ENCODE measurements at places on chromosomes 7 and 10.

DNA sequence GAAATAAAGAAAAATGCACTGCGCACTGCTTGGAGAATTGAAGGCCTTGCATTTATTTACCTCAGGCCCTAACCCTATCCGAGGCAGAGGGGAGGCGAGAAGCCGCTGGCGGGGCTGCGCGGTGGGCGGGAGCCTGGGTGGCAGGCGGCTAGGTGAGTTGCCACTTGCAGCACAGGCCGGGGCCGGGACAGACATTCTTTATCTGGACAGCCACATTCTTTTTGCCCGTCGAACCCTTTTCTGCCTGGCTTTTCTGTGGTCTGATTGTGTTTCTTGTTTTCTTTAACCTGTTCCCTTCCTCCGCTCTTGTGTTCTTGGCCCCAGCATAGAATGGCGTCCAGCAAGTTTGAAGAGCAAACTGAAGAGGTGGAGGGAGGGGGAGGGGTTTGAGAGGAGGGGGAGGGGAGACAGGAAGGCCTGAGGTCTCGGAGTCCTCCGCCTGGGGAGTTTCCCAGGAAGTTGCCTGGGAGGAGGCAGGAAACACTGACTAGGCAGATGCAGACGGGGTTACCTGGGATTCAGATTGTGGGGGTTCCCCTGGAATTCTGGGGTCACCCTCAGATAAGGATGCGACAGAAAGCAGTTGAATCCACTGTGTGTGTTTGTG is 5.1 kb downstream of the SHH start:
- no peak for DNase-seq

DNA sequence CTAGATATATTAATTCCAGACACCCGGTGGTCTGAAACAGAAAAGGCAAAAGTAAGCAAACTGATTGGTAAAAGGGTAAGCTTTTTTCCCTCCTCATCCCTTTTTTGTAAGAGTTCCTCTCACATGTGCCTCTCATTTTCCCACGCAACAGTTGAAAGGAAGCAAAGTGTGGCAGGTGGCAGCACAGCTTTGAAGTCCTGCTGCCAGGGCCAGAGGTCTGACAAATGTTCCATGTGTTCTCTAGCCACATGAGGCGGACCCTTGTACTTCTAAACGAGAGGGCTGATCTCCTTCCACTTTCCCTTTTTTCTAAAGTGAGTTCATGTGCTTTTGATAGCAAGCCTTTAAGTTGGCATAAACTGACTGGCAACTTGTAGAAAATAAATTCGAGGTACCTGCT is 217.5 kb downstream of the POLR1F start:
- DNase-seq: no peak

- DNase-seq: peak; percentile 16
Measured at GRCh38 chr10:12579954-12580858, 230.9 kb downstream of the CAMK1D start.

DNA sequence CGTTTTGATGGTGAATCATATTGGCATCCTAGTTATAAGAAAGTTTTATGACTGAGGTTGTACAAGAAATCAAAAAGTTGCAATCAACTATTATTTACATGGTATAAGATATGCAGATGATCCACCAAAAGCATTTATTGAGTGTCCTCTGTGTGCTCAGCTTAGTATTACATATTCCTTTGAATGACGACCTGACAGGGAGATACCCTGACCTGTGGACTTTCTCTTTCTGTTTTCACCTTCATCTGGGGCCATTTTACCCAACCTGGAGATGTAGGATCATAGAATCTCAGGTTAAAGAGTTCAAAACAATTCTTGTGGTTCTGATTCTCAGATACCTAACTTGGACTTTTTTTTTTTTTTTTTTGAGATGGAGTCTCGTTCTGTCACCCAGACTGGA is 269.1 kb upstream of the SORCS1 start:
- no peak for DNase-seq

- peak; percentile 18 for DNase-seq
Measured at GRCh38 chr10:44370731-44371248, 14.1 kb downstream of the CXCL12 start.

DNA sequence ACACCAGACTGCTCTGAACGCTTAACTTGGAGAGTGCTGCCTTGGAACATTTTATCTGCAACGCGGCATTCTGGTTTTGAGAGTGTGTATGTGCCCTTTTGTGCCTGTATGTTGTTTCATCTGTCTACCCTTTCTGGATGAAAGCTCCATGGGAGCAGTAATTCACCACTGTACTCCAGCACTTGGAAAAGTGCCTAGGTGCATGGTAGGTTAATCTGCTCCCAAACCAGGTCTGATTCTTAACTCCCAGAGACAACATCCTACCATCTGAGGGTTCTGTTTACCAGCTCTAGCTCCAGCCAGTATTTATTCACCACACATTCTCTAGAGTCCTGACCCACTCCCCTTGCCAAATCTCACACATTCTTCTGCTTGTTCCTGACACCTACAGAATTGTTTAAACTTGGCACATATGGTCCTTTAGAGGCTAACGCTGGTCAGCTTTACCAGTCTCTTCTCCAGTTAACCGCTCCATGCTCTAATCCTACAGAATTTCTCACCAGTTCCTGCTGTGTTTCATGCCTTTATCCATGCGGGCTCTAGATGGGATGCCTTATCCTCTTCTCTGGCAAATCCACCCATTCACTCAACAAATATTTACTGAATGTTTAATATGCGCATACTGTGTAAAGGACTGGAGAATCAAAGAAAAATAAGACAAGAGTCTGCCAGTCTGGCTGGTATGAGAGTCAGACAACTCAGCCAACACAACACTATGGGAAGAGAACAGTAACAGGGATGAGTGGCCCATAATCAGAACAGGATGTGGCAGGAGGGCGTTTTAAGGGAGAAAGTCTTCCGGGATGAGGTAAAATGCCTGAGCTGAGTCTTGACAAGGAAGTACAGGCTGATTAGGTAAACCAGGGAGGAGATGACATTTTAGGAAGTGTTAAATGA is 46.3 kb downstream of the MTPN start:
- DNase-seq: peak; percentile 83

DNA sequence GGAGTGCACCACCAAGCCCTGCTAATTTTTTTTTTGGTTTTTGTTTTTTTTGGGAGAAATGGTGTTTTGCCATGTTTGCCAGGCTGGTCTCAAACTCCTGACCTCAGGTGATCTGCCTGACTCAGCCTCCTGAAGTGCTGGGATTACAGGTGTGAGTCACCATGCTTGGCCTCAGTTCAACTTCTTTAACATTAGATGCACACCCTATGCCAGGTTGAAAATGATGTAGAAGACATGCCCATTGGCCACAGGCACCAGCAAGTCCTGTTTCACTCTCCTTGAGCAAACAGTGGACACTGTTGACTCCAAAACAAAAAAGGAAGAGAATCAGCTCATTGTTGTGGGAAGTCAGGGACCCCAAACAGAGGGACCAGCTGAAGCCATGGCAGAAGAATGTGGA is 1205.3 kb downstream of the REEP3 start:
- DNase-seq: no peak

DNA sequence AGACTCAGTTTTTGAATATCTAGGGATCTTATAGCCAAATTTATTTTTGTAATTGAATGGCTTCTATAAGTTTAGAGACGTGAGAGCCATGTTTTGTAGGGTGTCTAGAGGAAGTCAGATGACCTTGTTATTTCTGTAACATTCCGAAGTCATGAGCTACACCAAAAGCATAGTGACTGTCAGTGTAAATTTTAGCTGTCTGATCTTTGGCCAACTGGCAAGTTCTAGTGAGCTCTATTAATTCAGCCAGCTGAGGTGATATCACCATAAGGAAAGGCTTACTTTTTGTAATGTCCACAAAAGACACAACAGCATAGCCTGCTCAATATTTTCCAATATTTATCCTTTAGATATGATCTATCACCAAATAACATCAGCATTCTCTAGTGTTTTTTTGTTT is 9.9 kb upstream of the NT5C3A start:
- peak; percentile 78 for DNase-seq

DNA sequence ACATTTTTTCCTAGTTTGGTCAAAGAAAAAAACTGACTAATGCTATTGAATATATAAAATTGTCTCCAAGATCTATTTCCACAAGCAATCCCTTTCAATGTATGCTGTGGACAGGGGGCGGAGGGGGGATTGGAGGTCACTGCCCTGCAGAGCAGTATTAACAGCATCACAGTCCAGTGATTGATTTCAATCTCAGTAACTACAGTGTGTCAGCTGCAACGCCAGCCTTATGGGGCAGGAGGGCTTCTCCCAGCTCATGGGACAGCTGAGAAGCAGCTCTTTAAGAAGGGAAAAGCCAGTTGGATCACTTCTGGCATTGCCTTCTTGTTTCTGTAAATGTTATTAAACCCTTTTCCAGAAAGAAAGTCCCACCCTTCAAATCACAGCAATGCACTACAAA is 65.0 kb downstream of the RAPGEF5 start:
- no peak for DNase-seq

DNA sequence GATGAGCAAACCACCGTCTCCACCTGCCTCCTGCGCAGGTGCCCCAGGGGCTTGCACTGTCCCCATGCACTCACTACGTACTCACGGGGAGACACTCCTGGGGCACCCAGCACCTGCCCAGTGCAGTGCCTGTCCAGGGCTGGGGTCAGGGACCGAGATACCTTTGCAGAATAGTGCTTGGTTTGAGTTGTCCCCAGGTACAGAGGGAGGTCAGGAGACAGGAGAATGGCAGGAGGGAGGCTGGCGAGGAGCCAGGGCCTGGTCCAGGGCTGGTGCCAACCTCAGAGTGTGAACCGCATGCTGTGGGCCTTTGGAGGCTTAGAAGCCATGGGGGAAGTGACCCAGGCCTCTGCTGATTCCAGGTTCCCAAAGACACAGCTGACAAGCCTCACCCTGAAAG is 110.1 kb upstream of the GPR26 start:
- no peak for DNase-seq

DNA sequence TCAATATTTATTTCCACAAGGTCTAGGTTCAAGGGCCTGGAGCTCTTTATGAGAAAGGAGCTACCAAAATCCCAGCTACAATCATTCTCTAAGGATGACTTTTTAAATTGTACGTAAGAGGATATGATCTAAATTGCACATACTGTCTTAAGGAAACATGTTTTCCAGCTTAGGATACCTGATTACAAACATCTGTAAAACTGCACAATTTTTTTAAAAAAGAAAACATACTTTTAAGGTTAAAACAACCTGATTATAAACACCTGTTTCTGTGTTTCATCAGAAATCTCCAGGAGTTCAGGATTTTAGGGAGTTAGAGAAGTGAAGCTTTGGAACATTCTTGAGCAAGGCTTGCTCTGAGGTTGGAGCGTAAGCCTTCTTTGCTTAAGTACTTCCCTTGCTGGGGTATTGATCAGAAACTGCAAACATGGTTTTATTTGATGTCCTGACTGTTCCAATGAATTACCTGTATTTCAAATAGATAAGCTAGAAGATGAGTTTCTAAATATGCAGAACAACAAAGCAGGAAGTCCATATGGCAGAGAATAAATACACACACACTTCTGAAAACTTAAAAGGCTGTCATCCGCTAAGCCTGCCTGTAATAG is 248.6 kb downstream of the GFRA1 start:
- DNase-seq: no peak

DNA sequence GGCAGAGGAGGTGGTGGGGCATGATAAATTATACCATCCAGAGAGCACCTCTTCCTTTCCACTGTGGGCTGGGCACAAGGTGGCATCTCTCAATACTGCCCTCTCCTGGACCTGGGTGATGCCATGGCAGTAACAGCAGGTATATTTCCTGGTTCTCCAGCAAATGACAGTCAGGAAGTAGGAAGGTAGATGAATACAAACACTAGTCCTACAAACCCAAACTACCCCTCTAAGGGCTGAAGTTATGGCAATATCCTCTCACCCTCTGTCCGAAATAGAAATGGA is 1004.9 kb downstream of the KCNMA1 start:
- DNase-seq: no peak

GRCh38 chr10:88147000-88147798 is 283.8 kb downstream of the PTEN start:
- DNase-seq: no peak

DNA sequence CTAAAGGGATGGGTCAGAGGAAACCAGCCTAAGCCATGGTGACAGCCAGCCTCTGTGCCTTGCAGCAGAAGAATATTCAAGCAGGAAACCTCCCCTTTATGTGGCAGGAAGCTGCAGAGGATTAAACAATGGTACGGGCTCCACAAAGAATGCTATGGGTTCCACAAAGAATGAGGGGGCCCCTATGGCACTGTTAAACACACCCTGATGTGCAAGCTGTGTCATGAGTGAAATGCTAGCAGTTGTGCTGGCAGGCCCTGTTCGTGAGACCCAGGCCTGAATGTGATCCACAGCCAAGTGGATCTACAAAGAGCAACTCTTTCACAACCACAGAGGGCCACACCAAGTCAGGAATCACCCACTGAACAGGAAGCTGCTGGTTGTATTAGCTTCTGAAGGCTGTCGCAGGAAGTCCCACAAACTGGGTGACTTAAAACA is 68.9 kb downstream of the MYOF start:
- DNase-seq: no peak

DNA sequence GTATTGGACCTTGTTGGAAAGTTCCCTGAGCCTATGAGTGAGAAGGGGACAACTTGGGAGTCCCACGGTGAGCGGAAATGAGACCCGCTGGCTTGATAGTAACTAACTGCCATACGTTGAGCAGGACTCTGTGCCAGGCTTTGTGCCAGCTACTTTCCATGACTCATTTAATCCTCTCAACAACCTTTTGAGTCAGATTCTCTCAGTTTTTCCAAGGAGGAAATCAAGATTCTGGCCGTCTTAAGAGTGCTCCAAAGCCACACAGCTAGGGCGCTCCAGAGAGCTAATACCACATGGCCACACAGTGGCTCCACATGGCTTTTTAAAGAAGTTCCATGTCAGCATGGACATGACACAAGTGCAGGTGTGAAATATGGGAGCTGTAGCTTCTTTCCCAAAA is 55.7 kb downstream of the NOD1 start:
- DNase-seq: peak; percentile 42

DNA sequence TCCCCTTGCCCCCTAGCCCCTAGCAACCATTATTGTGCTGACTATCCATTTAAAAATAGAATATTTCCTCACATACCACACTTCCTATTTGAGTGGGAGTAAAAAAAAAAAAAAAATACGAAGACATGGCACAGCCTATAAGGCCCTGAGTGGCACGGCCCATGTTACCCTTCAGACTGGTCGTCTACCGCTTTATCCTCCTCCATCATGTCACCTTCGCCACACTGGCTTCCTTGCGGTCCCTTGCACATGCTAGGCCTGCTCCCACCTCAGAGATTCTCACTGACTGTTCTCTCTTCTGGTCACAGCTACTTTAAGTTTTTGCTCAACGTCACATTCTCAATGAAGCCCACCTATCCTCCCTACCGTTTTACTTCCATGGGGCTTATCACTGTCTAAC is 130.3 kb downstream of the ATE1 start:
- DNase-seq: no peak
